Glomerular endothelial cell (primary cell): ENCODE measurements at places on chromosomes 12 and 14. TPM values are rescaled to one million over a fixed set of nuclear protein-coding genes. Genes with fewer than 3 reads are reported as not detected.

SLIRP gene
- total RNA-seq = 171 and 203 TPM in 2 replicates

DNA sequence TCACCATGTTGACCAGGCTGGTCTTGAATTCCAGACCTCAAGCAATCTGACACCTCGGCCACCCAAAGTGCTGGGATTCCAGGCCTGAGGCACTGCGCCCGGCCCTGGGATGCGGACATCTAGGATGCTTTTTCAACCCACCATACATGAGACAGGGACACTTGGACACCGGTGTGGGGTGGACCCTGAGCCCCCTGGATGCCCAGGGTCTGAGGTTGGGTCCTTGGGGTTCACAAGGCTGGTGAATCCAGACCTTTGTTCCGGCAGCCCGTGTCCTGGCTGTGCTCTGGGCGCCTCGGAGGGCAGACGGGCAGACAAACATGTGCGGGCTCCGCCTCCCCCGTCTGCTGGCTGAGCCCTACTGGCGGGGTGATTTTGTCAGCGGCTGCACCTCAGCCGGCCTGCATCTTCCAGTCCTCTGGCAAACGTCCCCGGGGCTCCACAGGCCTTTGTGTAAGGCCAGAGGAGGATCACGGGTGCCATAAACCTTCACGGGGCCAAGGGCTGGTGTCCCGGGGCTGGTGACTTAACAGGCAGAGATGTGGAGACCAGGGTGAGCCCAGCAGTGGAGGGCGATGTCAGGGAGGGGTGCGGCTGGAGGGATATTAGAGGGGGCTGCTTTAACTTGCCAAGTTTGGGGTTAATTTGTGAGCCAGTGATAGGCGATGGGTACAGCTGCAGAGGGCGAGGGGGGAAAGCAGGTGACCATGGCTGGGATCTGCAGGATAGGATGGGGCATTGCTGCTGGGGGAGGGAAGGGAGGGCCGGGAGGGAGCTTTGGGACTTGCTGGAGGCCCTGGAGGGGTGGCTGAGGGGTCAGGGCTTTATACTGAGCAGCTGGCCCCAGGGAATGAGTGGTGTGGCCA is 5.8 kb downstream of the ASPG start:
- no peak for DNase-seq

SPIC gene
- total RNA-seq = not detected in 2 replicates

RFLNA gene
- total RNA-seq = 0.41 and 0.87 TPM in 2 replicates

DNA sequence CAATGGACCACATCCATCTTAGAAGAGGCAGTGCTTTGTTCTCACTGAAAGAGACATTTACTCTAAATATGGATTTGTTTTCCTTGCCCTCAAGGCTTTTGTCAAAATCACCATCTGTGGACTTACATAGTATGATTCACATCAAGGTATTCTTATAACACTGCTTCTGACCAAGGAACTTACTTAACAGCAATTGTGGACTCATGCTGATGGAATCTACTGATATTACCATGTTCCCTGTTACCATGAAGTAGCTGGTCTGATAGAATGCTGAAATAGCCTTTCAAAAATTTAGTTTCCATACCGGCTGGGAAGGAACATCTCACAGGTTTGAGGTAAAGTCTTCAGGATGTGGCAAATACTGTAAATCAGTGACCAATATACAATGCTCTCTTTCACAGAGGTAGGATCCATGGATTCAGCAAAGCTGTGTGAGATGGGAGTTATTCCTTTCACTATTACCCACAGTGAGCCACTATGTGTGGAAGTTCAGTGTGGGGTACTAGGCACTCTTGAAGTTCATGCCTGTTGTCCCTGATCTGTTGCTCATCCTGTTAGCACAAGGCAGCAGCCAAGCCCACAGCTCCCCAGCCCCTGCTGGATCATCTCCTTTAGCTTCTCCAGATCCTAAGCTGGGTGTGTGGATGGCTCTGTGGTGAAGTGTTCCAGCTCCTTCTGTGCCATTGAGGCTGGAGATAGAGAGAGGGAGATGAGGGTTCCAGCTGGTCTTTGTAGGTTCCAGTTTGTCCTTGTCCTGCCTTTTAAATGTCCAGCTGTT is 126.4 kb downstream of the ATP23 start:
- DNase-seq = no peak

GRCh38 chr14:61051051-61051450 is 70.0 kb downstream of the SLC38A6 start:
- DNase-seq = no peak

GRCh38 chr14:52269982-52270381 is 2.5 kb downstream of the PTGDR start:
- no peak for DNase-seq

DNA sequence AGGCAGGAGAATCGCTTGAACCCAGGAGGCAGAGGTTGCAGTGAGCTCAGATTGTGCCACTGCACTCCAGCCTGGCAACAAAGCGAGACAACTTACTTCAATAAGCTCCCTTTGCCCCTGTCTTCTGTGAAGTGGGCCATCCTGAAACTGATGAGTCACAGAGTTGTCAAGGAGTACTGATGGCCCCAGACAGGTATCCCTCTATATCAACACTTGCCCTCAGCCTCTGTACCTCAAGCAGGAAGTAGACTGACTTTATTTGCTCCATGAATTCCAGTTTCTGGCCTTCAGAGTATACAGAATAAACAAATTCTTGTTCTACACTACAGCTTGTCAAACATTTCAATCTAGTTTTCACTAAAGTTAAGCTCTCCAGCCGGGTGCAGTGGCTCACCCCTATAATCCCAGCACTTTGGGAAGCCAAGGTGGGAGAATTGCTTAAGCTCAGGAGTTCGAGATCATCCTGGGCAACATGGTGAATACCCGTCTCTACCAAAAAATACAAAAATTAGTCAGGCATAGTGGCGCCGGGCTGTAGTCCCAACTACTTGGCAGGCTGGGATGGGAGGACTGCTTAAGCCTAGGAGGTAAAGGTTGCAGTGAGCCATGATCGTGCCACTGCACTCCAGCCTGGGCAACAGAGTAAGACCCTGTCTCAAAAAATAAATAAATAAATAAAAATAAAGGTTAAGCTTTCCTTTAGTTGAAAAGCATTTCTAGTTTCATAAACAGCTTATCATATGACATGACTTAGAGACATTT is 16.4 kb upstream of the LRP10 start:
- DNase-seq = no peak

REP15 gene
- total RNA-seq = 2.0 and 3.3 TPM in 2 replicates

INHBE gene
- not detected in 2 replicates for total RNA-seq

DLK1 gene
- not detected in 2 replicates for total RNA-seq

- DNase-seq = no peak
These were observed 244.9 kb downstream of the PRKD1 start for GRCh38 chr14:29682789-29683188.

TAS2R31 gene
- total RNA-seq = 0.44 and 2.9 TPM in 2 replicates

DNA sequence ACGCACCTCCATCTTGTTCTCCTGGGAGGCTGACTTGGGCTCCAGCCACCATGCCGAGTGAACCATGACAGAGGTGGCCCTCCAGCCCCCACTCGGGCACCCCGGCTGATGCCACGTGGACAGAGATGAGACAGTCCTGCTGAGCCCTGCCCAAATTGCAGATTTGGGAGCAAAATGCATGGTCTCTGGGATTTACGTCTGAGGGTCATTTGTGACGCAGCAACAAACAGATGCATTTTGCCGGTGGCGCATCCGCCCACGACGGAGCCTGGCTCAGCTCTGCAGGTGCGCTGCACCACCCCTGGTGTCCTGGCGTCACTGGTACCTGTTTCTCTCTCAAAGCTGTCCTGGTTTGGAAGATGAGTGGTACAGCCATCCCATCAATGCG is 31.1 kb upstream of the INF2 start:
- no peak for DNase-seq

PROX2 gene
- not detected in 2 replicates for total RNA-seq

HAL gene
- 0.06 TPM in 1 of 2 replicates, not detected in the other for total RNA-seq

FIGNL2 gene
- total RNA-seq = 0.41 and 0.73 TPM in 2 replicates

- DNase-seq = no peak
These were observed 30.8 kb downstream of the PLEKHG3 start for GRCh38 chr14:64734990-64735389.

GRCh38 chr12:15278816-15279658 is 43.3 kb upstream of the PTPRO start:
- no peak for DNase-seq

DNA sequence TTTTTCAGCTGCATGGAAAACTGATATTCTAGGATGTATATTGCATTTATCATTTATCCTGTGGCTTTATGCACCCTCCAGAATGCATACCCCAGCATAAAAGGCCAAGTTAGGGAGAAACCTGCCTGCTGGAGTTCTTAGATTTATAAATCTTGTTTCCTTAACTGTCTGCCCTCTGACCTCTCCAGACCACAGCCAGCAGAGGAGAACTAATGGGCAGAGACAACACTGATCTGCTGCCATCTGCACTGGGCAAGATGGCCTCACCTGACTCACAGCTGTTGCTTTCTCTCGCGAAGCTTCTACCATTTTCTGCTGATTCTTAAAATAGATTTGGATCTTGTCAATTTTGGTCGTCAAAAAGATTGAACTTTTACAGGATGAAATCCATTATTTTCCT is 65.8 kb downstream of the PPP2R5C start:
- DNase-seq = no peak
